ENCODE measurements at places on chromosomes 11 and 22. TPM values are rescaled to one million over a fixed set of nuclear protein-coding genes. Genes with fewer than 3 reads are reported as not detected.

DNA sequence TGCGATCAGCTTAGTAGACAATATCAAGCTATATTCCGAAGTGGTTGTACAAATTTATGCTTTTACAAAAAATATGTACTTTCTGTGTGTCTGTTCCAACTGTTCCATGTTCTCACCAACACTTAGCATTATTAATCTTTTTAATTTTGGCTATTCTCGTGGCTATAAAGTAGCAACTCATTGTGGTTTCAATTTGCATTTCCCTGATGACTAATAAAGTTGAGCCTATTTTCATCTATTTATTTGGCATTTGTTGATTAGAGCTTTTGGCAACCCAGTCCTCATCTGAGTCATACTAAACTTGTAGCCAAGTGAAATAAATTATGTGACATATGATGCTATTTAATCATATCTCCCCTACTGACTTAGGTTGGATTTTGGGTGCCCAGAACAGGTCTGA lies 115.9 kb downstream of the FBXO7 start:
- DNase-seq, result no peak

- DNase-seq, result no peak
Measured at GRCh38 chr11:48123934-48124755, 92.5 kb upstream of the OR4B1 start.

The LIF gene
- 0.38 TPM for total RNA-seq

DNA sequence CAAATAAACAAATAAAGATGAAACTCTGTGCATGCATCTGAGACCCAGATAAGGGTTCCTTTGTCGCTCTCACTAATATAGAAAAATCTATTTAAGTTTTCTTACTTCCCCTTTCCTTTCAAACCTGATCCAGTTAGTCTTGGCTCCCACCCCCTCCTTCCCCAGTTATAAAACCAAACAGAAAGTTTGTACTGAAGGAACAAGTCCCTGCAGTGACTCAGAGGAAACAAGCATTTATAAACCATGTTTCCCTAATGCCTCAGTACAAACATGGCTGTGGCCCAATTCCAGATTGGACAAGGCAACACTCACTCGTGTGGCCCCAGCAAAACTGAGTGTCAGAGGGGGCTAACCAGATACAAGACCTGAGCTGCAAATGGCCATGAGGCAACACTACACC lies 65.5 kb upstream of the ARHGAP20 start:
- DNase-seq, result no peak

- DNase-seq, result no peak
Measured at GRCh38 chr11:33564856-33565453, 135.7 kb downstream of the C11orf91 start.

DNA sequence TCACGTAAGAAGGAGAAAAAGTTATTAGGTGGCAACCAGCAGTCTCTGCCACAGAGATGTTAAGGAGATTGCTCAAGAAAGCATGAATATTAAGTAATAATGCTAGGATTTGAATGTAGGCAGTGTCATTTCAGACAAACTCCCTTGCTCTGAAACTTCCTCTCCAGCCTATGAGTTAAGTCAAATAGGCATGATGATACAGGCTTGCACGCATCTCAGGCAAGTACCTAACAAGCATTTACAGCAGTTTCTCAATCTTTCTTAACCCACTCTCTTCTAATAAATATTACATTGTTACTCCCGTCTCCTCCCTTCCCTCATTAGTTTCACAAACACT lies 72.7 kb downstream of the RAB38 start:
- DNase-seq, result no peak

The KCNE3 gene
- total RNA-seq, result 2.1 TPM

The DEFB131B gene
- not detected for total RNA-seq

GRCh38 chr11:112339566-112339965 lies 78.9 kb upstream of the PLET1 start:
- DNase-seq, result no peak

DNA sequence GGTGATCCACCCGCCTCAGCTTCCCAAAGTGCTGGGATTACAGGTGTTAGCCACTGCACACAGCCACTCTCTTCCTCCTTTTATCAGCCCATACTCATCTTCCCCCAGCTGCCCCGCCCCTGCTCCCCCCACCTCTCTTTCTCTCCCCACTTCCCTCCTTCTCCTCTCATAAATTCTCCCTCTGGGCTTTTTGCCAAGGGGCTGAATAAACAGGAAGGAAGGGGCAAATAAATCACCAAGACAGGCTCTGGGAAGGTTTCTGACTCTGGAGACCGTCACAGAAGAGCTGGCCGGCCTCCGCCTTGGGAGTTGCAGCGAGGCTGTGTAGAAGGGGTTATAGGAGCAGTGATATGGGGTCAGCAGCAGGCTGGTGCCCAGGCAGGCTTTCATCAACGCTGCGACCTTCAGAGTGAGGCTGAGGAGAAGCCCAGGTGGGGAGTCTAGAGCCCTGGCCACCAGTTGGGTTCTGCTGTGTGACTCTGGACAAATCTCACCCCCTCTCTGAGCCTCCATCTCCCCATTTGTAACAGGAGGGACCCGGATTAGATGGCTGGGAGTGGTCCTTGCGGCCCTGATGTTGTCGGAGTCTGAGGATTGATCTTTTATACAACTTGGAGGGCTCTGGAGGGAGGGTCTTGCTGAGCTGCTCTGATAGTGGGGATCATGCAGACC lies 62.6 kb upstream of the RASD2 start:
- DNase-seq, result no peak

The RPLP2 gene
- 511 TPM for total RNA-seq

The OR4D5 gene
- total RNA-seq, result not detected

- no peak for DNase-seq
Measured at GRCh38 chr11:69603111-69603836, 37.7 kb upstream of the CCND1 start.

The MARK2 gene
- 13.0 TPM for total RNA-seq

DNA sequence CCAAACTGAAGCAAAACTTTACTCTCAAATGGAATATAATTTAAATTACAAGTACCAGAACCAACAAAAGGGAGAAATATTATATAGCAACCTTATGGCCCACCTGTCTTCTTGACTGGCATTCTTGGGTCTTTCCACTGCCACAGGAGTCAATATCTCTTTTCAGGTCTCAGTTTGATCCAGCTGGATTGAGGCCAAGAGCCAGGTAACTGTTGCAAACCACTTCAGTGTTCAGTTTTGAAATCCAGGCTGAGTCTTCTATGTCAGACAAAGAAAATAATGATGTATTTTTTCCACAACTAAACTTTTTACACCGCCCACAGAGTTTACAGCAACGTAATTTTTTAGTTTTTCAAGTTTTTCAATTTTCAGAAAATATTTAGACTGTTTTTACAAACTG lies 648 bp downstream of the DLG2 start:
- DNase-seq, result peak; percentile 70

The OR8D1 gene
- total RNA-seq, result not detected
